GM04504 (cell line): ENCODE measurements at places on chromosomes 2 and 18.

- no peak for DNase-seq
These were observed 50.0 kb upstream of the TTC39C start for GRCh38 chr18:23964282-23965238.

DNA sequence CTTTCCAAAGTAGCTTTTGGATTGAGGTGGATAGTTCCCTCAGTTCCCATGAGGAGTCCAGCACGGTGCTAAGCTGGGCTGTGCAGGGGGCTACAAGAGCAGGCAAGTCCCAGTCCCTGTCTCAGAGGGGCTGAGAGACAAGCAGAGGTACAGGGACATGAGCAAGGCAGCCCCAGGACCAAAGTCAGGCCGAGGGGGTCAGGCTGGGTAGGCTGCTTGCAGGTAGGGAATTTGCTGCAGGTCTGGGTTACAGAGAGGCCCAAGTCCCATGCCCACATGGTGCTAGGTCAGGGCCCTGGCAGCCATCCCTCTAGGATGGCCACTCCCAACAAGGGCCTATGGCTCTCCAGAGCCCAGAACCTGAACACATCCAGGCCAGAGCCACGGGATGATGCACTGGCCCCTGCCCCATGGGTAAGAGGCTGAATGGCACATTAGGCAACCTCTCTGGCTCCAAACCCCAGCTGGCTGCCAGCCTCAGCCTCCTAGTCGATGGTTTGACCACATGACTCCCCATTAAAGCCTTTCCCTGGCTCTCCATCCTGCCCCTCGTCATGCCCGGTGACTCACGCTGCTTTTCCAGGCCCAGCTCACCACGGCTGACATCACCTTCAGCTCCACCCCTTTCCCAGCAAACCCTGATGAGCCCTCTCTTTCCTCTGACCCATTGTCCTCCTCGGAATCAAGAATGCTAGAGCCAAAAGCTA lies 83.7 kb downstream of the SDC1 start:
- DNase-seq, result peak; percentile 94

DNA sequence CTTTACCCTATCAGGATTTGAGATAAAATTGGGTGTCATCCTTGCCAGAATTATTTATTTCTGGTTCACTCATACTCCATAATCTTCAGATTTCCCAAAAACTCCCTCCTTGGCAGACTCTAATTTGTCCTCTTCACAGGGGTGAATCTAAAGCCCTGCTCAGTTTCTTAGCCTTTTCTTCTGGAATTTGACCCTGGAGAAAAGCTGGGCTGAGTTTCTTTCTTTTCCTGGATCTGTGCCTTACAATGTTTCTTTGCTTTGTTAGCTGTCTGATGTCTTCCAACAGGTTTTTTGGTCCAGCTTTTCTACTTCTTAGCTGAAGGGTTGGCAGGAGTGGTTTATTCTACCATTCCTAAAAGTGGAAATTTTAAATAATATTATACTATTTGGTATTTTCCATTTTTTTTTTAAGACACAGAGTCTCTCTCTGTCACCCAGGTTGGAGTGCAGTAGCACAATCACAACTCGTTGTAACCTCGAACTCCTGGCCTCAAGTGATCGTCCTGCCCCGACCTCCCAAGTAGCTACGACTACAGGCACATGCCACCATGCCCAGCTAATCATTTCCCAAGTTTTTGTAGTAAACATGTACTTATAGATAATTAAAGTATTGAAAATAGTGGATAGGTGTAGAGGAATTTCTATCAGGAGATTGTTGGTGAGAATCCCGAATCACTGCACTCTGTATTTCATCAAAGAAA lies 138.4 kb upstream of the TWIST2 start:
- DNase-seq, result no peak

GRCh38 chr2:27715318-27716210 lies 51.9 kb downstream of the SLC4A1AP start:
- DNase-seq, result no peak

DNA sequence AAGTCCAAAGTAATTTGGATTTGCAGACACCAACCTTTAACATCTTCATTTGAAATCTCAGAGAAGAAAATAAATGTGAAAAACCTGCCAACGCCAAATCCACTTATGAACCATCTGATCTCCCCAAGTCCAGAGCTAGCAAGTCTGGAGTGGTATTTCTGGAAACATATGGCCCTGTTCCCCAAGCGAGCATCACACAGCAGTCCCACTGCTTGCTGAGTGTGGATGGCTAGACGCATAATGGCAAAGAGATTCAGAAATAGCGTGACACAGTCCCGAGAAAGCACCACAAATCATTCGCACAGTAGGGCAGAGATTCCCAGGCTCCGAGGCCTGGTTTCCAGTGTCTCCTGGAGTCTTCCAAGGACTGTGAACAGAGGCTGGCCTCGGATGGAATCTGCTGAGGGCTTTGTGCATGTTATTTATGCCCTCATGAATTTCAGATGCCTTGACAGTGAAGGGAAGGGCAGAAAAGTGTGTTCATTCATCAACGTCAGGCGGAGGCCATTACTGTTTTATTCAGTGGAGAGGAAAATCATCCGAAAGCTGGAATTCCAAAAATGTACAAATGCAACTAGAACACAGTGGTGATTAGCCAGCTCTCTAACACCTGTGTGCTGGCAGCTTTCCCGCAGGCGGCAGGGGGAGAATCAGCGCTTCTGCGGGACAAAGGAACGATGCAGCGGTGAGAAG lies 417.0 kb downstream of the EIPR1 start:
- DNase-seq, result no peak

DNA sequence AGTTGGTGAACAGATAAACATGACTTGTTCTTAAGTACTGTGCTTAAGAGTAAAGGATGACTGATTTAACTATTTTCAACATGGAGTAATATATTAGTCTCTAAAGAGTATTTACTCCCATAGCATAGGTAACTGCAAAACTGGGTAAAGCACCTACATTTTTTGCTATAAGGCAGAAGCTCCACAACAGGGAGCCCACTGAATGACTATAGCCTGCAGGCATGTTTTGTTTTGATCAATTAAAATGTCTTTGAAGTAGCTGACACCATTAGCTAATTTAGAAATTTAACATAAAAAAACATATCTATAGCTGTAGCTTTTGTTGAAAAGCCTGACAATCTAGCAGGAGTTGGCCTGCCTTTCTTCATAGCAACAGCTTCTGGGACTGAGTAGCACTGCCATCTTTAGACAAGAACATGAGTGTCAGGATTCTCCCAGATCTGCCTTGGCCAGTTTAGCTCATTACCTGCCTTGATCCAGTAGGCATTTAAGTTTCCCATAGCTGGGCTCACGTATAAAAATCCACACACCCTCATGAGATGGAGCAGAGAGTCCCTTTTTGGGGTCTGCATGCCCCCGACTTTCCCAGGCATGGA lies 1935.1 kb upstream of the PIK3C3 start:
- DNase-seq, result no peak

- DNase-seq, result no peak
These were observed 42.4 kb upstream of the C1GALT1C1L start for GRCh38 chr2:43718530-43719124.
